ENCODE measurements at places on chromosomes 1 and 21.

GRCh38 chr1:119293797-119294196 lies 74.8 kb upstream of the HAO2 start:
- no peak for DNase-seq

DNA sequence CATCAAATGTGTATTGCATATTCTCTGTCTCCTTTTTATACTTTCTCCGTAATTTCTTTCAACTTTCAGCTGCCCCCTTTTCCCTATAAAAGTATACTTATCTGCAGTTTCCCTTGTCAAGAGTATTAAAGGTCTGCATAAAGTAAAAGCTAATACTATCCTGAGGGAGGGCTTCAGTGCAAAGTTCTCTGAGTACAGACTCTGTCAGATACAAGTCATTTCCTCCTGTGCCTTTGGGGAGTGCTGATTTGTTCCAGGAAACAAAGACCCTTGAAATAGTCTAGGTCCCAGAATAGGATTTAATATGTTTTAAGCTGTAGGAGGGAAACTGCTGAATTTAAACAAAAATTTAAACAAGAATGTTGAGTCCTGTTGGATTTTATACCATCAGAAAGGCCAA lies 11.7 kb downstream of the GPR161 start:
- DNase-seq = no peak

DNA sequence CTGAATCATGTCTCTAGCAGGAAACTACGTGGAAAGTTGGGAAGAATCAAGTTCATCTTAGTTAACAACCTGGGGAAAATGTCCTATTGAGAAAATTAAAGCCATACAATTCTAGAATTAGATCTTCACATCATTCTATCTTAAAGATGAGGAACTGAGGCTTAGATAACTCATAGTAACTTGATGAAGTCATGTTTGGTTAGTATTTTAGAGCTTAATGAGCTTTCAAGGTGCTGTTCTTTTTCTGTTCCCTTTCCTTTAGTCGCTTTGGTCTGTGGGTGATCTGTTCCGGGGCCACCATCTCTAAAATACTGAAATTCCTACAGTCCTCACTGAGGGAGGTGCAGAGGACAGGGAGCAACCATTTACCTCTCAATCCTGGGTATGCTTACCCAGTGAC lies 4.3 kb upstream of the GLUL start:
- no peak for DNase-seq

GRCh38 chr1:5896706-5897660 lies 95.2 kb downstream of the NPHP4 start:
- DNase-seq = no peak

DNA sequence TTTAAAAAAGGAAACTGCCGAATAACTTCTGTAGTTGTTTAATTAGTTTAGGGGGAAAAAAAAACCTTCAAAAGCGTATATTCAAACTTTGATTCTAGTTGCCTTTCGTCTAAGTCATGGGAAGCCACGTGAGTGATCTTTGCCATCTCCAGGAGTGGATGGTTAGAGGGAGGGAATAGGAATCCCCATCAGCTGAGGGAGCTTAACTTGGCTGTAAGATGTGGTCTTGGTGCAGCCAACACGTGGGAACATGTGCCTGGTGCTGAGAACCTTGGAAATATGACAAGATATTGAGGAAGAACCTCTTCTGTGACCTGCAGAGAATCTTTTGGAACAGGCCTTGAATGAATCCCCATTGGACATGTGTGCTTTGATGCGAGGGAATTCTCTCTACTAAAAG lies 1.7 kb downstream of the BACE2 start:
- DNase-seq = no peak

DNA sequence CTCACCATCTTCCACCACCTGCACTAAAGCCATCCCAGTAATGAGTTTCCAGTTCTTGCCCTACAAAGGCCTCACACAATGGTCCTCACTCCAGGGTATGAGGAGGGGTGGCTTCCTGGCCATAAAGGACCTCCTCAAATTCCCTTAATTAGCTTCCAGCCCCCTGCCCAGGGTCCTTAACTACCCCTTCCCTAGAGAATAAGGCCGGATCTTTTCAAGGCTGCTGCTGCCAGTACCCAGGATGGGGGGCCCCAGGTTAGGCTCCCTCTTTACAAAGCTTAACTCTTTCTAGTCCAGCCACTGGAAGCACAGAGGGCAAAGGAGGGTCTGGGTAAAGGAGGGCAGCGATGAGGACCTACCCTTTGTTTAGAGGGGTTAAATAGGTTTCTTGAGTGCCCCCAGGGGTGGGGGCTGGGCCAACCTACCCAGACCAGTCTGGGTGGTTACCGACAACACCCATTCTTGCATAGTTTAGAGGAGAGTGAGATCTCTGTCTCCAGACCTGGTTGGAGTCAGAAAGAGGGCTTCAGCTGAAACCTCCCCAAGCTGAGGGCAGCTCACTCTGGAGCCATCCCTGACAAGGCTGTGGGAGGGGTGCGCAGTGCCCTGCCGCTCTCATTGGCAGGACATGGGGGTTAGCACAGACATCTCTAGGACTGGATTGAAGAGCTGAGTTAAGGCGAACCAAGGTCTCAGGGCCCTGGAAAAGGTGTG lies 7.1 kb downstream of the BLACAT1 start:
- no peak for DNase-seq

GRCh38 chr1:151939141-151939540 lies 29.8 kb upstream of the THEM4 start:
- no peak for DNase-seq

DNA sequence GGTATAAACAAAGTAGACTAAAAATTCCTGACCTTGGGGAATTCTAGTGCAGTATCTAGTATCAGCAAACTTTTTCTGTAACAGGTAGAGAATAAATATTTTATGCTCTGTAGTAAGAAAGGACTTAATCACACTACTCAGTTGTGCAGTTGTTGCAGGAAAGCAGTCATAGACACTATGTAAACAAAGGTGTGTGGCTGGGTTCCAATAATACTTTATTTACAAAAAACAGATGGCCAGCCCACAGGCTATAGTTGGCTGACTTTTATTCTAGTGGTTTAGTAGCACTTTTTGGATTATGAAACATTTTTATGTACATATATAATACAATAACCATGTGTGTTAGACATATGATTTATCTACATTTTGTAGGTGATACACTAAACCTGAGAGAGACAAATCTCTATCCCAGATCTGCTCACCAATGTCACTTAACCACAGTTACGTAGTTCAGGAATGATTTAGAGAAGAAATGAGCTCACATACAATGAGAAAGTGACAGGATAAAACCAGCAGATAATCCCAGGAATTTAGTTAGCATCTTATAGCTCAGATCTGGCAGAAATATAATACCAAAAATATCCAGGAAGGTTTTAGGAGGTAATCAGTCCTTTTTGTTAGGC lies 56.1 kb downstream of the MIER1 start:
- DNase-seq = no peak

DNA sequence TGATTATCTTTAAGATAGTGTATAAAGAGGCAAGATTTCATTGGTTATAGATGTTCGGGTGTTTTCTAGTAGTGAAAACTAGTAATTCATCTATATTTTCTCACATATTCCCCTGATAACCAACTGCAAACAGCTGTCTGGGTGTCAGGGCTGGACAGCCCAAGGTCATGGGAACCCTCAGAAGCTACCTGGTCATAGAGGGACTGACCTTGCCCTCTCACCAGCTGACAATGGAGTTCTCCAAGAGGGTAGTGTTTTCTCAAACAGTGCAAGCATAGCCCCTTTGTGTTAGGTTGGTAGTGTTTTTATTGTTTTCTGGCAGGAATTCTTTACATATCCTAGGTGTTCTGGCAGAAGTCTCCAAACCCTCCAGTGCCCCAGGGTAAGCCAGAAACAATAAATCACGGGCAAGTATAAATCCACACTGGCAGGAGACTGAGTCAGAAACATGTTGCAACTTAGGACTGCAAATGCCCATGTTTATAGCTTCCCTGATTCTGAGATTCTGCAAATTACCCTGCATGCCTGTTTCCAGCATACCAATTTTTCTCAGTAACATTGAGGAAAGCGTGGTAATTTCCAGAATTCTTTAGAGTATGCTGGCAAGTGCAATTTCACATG lies 82.8 kb upstream of the ATP1A1 start:
- DNase-seq = no peak

- DNase-seq = no peak
These were observed 22.1 kb upstream of the DISP1 start for GRCh38 chr1:222792744-222793143.

DNA sequence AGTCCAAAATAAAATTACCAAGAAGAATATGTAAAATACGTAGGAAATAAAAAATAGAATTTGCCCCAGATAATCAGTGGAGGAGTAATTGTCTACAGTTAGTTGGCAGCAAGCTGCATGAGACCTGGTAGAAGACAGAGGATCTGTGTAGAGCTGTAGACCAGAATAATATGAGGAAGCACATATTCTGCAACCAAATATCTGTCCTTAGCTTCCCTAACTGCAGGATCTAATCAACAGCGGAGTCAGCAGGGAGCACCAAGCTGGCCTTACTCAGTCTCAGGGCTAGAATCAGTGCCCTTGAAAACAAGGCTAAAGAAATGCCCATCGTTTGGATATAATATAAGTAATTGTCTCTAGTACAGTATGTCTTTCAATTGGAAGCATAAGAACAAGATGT lies 6.1 kb upstream of the GCSAML start:
- DNase-seq = no peak

DNA sequence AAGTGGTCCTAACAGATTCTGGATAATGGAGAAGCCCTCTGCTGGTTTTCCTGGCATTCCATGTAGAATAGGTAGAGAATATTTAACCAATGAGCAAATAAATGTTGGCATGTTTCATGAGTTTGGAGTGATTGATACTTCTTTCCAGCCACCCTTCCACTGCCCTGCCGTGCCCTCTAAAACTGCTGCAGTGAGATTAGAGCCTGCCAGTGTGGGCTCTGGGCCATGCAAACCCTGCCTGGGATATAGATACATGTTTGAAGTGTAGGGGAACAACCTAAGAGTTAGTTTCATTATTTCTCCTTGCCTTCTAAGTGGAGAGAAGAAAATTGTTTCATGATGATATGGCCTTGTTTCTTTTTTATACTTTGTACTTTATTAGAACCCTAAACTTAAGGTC lies 10.4 kb downstream of the UBE2Q1 start:
- no peak for DNase-seq

- peak; percentile 46 for DNase-seq
These were observed 110.4 kb downstream of the PPIAL4G start for GRCh38 chr1:148372731-148373130.

GRCh38 chr21:17612023-17612564 lies 607 bp downstream of the BTG3 start:
- DNase-seq = peak; percentile 32

GRCh38 chr1:205068457-205069040 lies 15.7 kb downstream of the TMEM81 start:
- peak; percentile 14 for DNase-seq

- DNase-seq = peak; percentile 62
These were observed 169.5 kb upstream of the DPYD start for GRCh38 chr1:98090351-98090750.

- no peak for DNase-seq
These were observed 16.6 kb downstream of the TRIM45 start for GRCh38 chr1:117104986-117105385.

- DNase-seq = peak; percentile 69
These were observed 13.5 kb downstream of the CITED4 start for GRCh38 chr1:40848530-40849189.

GRCh38 chr1:21625390-21626190 lies 43.6 kb downstream of the RAP1GAP start:
- DNase-seq = no peak

DNA sequence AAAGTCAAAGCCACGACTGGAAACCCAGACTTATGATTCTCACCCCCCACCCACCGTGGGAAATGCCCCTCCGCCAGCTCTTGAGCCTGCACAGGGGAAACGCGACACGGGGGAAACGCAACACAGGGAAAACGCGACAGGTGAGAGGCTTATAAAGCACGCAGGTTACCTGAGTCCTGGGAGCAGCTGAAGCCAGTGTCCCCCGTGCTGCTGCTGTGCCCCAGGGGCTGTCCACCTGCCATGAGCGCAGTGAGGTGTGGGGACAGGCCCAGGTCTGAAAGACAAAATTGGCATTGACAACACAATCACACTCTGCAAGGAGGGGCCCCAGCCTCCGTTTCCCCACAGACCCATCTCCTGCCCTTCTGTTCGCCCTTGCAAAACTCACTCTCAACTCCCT lies 46.3 kb downstream of the GPR161 start:
- no peak for DNase-seq

- no peak for DNase-seq
These were observed 95.3 kb upstream of the NRIP1 start for GRCh38 chr21:15160136-15160535.
